ENCODE measurements at places on chromosomes 6 and 20. TPM values are rescaled to one million over a fixed set of nuclear protein-coding genes. Genes with fewer than 3 reads are reported as not detected.

The FOXQ1 gene
- 5.8 TPM for total RNA-seq

The PHACTR1 gene
- not detected for total RNA-seq

The PRKN gene
- total RNA-seq, result not detected

The HSPA1L gene
- total RNA-seq, result 1.4 TPM

The PPIL6 gene
- 4.7 TPM for total RNA-seq

The SLC13A3 gene
- total RNA-seq, result 0.03 TPM

The LY86 gene
- not detected for total RNA-seq

The PRICKLE4 gene
- 0.63 TPM for total RNA-seq

The CALHM5 gene
- total RNA-seq, result 0.06 TPM

The C6orf52 gene
- total RNA-seq, result 1.7 TPM

The PAX1 gene
- 0.11 TPM for total RNA-seq

Data from A549 treated with dexamethasone at 1 μM for 4 hours (cell line).